ENCODE measurements at places on chromosomes 5 and 9. TPM values are rescaled to one million over a fixed set of nuclear protein-coding genes. Genes with fewer than 3 reads are reported as not detected.

FBP2 gene
- not detected for polyA plus RNA-seq

ABCA1 gene
- 1.4 TPM for polyA plus RNA-seq

ASTN2 gene
- polyA plus RNA-seq, result 7.6 TPM

PCDHB10 gene
- polyA plus RNA-seq, result 0.73 TPM

FAXDC2 gene
- polyA plus RNA-seq, result 18.3 TPM

STK10 gene
- polyA plus RNA-seq, result 7.2 TPM

FABP6 gene
- not detected for polyA plus RNA-seq

TNFSF8 gene
- 0.43 TPM for polyA plus RNA-seq

FBXL17 gene
- 11.7 TPM for polyA plus RNA-seq

IL9 gene
- not detected for polyA plus RNA-seq

NMUR2 gene
- 0.30 TPM for polyA plus RNA-seq
